ENCODE measurements at places on chromosomes 5 and 9.

GRCh38 chr5:170753311-170753710 lies 30.2 kb upstream of the GABRP start:
- DNase-seq, result no peak

DNA sequence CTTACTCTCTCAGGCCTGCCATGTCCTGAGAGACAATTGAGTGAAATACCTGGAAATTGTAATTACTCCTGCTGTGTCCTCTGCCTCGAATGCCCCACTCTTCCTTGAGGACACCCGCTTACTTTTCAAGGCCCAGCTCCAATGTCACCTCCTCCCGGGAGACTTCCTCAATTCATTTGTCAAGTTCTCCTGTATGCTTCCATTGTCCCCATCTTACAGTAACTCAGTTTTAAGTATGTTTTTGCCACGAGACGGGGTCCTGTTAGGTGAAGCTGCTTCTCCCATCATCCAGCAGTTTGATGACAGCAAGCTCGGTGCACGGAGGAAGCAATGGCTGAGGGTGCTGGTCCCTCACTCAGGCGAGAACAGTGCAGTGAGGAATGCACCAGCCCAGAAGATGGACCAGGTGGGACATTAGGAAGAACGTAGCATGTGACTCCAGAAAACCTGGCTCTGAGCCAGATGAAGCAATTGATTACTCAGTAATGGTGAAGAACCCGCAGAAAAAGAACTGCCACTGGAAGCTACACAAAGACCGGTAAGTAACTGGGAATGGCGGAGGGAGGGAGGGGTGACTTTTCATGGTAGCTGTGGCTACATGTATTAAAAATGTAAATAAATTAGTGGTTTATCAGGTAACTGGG lies 274.8 kb downstream of the DENND1A start:
- no peak for DNase-seq

DNA sequence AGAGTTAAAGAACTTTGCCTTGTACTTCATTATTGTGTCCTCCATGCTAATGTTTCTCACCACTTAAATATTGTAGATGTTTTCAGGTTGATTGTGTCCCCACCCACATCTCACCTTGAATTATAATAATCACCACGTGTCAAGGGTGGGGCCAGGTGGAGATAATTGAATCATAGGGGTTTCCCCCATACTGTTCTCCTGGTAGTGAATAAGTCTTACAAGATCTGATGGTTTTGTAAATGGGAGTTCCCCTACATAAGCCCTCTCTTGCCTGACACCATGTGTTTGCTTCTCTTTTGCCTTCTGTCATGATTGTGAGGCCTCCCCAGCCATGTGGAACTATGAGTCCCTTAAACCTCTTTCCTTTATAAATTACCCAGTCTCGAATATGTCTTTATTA lies 248.3 kb downstream of the FBXL7 start:
- no peak for DNase-seq

DNA sequence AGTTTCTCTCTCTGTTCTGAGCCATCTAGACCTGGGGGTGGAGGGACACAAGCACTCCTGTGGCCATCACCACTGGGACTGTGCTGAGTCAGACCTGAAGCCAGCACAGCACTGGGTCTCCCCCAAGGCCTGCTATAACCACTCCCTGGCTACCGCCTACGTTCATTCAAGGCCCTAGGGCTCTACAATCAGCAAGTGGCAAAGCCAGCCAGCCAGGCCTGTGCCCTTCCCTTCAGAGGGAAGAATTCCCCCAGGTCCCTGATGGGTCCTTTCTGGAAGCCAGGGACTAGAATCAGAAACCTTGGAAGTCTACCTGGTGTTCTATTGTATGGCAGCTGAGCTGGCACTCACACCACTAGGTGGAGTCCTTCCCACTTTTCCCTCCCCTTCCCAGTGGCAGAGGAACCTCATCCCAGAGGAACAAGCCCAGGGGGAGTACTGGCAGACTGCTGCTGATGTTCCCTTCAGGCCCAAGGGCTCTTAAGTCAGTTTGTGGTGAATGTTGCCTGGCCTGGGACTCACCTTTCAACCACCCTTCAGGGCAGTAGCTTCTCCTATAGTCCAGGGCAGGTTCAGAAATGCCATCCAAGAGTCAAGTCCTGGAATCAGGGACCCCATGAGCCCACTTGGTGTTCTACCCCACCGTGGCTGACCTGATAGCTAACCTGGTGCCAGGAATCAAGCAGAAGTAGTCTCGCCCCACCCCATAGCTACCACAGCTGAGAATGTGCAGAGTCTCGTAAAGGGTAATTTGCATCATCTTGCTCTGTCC lies 20.0 kb downstream of the JMY start:
- DNase-seq, result no peak

DNA sequence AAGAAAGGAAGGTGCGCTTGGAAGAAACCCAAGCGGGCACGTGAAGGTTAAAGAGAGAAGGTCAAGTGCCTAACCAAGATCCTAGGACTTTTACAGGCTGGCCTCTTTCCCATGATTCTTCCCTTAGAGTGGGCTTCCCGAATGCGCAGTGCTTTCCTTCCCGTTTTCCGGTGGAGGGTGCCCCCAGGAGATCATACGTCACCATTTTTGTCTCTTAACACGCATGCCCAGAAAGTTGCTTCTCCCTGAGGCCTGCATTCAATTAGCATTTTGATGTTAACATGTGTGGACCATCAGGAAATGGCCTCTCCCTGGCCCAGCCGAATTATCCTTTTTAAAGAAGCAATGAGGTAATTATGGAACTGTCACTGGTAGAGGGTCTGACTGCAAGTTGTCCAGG lies 1.9 kb upstream of the RUSC2 start:
- no peak for DNase-seq

GRCh38 chr9:105320568-105320967 lies 76.1 kb downstream of the SLC44A1 start:
- DNase-seq, result no peak

- DNase-seq, result no peak
These were observed 111.1 kb downstream of the PSD2 start for GRCh38 chr5:139906661-139907060.

DNA sequence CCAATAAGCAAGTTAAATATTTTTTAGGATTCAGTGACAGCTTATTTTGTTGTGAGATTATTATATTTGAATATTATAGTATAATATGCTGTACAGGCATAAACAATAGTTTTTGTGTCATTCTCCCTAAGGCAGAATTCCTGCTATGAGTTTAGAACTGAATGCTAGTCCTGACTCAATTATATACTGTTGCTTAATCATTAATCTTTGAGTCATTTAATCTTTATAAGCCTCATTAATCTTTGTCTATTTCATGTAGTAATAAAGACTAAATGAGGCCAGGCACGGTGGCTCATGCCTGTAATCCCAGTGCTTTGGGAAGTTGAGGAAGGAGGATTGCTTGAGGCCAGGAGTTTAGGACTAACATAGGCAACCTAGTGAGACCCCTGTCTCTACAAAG lies 3.6 kb upstream of the DCP2 start:
- no peak for DNase-seq

DNA sequence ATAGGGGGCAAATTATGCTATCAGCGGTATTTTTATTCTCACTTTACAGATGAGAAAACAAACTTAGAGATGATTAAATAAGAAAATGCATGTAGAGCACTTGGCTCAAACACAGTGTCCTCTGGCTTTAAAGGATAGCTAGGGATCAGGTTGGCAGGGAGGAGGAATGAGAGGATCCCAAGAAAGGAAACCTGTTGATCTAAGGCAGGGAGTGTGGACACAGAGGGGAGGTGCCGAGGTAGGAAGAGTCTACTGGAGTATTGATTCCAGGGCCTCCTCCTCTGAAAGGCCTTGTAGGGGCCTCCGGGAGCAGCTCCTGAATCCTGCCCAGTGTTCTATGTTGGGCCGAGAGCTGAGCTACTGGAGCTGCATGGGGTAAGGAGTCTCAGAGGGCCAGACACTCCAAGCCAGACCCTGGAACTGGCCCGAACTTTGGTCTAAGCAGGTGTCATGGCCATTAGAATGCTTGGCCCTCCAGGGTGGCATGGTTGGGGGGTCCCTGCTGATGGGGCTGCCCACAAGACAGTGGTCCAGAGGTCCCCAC lies 30.4 kb upstream of the TCF7 start:
- no peak for DNase-seq

DNA sequence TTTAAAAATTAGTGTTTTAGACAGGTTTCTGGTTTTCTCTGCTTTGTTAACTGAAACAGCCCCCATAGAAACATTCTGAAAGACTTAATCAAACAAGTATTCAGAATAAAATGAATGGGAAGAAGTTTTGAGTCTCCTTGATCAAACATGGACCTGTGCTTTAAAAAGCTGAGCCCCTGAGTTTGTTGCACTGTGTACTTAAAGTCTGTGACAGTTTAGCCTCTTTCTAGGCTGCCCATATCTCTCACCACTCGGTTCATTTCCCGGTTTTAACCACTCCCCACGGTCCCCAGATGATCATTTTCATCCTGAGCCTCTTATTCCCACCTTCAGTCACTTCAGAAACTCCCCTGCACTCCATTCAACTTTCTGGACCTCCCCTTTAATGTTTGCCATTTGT lies 215.9 kb upstream of the DMRT1 start:
- no peak for DNase-seq

- no peak for DNase-seq
These were observed 21.2 kb downstream of the GADD45G start for GRCh38 chr9:89625721-89626687.

DNA sequence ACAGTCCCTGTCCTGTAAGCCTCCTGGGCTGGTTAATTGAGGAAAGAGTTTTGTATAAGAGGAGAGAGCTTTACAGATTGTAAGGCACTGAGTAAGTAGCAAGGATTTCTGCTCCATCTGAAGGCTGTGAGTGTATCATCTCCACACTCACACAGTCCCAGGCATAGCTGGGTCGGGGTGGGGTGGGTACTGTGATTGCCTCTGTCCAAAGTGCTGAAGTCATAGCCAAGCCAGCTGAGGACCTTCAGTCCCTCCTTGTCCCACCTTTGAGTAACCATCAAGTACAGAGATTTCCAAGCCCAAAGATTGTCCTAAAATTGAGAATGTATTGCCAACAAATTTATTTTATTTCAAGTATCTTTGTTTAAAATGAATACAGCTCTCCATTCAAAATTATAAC lies 5.5 kb upstream of the DNAJB5 start:
- no peak for DNase-seq

- no peak for DNase-seq
These were observed 362.3 kb downstream of the DMRTA1 start for GRCh38 chr9:22808876-22809275.

- DNase-seq, result no peak
These were observed 362.8 kb downstream of the IRX1 start for GRCh38 chr5:3958389-3958788.

GRCh38 chr5:133829786-133830185 lies 138.6 kb downstream of the C5orf15 start:
- DNase-seq, result no peak

DNA sequence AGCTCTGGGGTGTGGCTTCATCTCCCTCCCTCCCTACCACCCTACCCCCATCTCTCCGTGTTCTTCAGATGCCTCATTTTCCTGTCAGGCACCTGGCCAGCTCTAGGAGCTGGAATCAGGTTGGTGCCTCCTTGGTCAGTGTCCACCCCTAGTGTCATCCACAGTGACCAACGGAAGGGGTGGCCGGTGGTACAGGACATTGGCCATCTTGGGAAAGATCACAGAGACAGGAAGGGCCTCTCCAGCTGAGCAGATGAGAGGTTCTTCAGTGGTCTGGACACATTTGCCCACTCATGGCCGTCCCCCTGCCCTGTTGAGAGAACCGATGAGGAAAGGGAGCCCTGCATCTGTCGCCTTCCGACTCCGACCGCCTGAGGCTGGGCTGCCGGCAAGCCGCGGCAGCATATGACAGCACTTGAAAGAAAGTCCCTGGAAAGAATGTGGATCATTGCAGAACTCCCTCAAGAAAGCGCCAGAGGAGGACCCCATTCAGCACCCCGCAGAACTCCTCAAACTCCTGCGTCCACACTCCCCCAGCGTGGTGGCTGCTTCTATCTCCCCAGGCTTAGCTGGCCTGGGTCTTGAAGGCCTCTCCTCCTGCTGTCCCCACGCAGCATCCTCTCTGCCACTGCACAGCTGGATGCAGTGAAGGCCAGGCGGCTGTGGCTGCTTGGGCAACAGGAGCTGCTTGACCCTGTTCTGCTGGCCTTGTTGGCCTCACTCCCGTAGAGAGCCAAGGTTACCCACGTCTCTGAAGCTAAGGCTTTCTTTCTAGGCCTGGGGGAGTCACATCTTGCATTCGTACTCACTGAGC lies 1.9 kb upstream of the CLPTM1L start:
- DNase-seq, result no peak

DNA sequence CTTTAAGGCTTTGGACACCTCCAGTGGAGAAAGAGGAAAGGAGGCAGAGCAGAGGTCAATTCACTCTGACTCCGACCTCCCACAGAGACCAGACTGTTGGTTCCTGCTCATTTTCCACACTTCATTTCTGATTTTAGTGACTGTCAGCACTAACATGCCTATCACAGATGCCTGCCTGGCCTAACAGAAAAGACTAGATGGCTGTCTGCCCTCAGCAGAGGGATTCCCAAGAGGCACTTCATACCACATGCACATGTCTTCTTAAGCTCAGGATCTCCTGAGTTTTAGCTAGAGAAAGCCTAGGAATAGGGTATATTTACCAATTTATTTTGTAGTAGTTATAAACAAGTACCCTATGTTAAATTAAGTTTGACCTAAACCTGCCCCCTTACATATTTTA lies 336.0 kb downstream of the ENC1 start:
- no peak for DNase-seq

- no peak for DNase-seq
These were observed 58.1 kb downstream of the NNT start for GRCh38 chr5:43661102-43661501.

DNA sequence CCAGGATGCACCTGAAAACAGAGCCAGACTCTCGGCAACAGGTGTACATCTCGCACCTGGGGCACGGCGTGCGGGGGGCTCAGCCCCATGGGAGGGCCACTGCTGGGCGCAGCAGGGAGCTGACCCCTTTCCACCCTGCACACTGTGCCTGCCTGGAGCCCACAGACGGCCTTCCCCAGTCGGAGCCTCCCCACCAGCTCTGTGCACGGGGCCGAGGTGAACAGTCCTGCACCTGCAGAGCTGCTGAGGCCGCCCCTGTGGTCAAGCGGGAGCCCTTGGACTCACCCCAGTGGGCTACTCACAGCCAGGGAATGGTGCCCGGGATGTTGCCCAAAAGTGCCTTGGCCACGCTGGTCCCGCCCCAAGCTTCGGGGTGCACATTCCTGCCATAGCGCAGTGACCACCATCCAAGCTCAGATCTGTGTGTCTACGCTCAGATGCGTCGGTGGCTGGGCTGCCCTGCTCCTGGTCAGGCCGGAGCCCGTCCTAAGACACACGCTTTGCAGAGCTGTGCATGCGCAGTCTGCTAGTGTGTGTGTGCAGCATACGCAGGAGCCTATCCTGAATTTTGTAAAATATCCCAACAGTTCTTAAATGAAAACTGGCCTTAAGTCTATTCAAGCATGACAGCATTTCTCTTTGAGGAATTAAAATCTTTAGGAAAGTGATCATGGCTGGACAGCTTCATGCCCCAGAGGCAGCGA lies 8.4 kb upstream of the EXOC3 start:
- DNase-seq, result no peak

GRCh38 chr9:31996331-31996730 lies 388.1 kb upstream of the ACO1 start:
- no peak for DNase-seq
